Esophagus squamous epithelium (tissue), 5 donors: ENCODE measurements at places on chromosomes 6 and 20. TPM values are rescaled to one million over a fixed set of nuclear protein-coding genes. Genes with fewer than 3 reads are reported as not detected.

- no peaks in the 10 kb centered on the region for H3K4me1 ChIP-seq
- H3K36me3 ChIP-seq: no peaks in the 10 kb centered on the region
- H3K27ac ChIP-seq: no peak overlapping the region
- H3K4me3 ChIP-seq: no peak overlapping the region
Measured at GRCh38 chr6:57108691-57109090, 18.7 kb downstream of the ZNF451 start.

DNA sequence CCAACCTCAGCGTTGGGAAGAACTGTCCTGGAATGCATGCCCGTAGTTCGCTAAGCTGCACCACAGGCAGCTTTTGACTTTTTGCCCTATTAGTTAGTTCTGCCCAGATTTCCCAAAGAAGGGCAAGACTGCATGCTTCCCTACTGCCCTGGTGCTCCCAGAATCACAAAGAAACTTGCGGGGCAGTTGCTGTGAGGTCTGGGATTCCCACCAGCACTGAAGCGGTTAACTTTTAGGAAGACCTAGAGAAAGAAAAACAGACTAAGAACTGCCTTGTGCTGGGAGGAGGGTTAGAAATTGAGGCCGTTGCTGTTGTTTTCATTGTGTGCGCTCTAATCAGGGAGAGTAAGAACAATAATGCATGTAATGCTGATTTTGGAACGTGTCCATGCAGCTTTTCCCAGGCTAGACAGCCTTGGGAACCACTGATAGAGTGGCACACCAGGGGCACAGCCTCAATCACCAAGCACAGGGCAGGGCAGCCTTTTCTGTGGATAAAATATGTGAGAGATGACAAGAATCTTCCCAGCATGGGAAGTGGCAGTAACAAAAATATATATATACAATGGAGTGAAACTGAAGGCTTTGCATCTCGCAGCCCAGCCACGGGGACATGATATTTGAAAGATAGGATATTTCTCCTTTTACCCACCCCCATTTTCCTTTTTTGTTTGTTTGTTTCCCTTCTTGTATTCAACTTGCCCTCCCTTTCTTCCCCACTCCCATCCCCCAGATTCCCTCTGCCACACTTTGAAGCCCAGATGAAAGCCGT is 137.7 kb upstream of the HEY2 start:
- H3K27me3 ChIP-seq: no peaks in the 10 kb centered on the region
- no peaks in the 10 kb centered on the region for H3K4me1 ChIP-seq
- no peak for DNase-seq

GRCh38 chr6:140660295-140660694 is 1285.8 kb upstream of the CITED2 start:
- H3K4me1 ChIP-seq: no peaks in the 10 kb centered on the region
- no peaks in the 10 kb centered on the region for H3K36me3 ChIP-seq
- H3K4me3 ChIP-seq: no peak overlapping the region
- H3K27ac ChIP-seq: no peak overlapping the region

- H3K27me3 ChIP-seq: no peaks in the 10 kb centered on the region
- no peak for DNase-seq
- no peaks in the 10 kb centered on the region for H3K36me3 ChIP-seq
- no peaks in the 10 kb centered on the region for H3K4me1 ChIP-seq
- H3K27ac ChIP-seq: no peak overlapping the region
- no peak overlapping the region for H3K4me3 ChIP-seq
Measured at GRCh38 chr6:116073765-116074440, 13.2 kb upstream of the FRK start.

GRCh38 chr6:35624341-35625070 is 64.2 kb downstream of the FKBP5 start:
- H3K36me3 ChIP-seq: peaks cover 100% of the 10 kb centered on the region
- no peak for DNase-seq
- H3K27me3 ChIP-seq: no peaks in the 10 kb centered on the region
- no peaks in the 10 kb centered on the region for H3K4me1 ChIP-seq
- H3K27ac ChIP-seq: no peak overlapping the region

DNA sequence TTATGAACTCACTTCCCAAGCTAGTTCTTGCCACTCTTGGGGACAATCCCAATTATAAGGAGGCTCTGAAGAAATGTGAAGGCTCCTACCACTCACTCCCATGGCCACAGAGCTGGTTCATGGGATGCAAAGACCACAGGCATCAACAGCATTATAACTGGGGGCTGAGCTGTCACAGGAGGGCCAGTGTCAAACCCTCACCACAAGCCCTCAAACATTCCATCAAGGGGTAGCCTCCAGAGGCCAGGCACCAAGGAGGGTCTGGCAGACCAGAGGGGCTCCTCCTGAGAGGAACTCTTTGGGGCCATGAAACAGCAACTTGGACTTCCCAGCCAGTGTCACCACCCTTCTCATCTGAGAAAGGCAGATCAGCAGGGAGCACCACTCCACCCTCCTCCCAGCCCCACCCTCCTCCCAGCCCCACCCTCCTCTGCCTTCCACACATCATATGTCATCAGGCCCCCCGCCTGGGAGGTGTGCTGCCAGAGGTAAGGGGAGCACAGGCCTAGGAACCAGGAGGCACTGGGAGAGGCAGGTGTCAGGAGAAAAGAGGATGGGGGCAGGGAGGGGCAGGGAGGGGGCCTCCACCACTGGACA is 1.2 kb upstream of the TSPO2 start:
- H3K36me3 ChIP-seq: no peaks in the 10 kb centered on the region
- no peaks in the 10 kb centered on the region for H3K27me3 ChIP-seq
- peaks cover 5% of the 10 kb centered on the region for H3K4me1 ChIP-seq
- H3K27ac ChIP-seq: no peak overlapping the region

- H3K4me3 ChIP-seq: no peak overlapping the region
- H3K4me1 ChIP-seq: peaks cover 23% of the 10 kb centered on the region
- H3K27ac ChIP-seq: no peak overlapping the region
- no peak for DNase-seq
- no peaks in the 10 kb centered on the region for H3K27me3 ChIP-seq
- H3K36me3 ChIP-seq: no peaks in the 10 kb centered on the region
Measured at GRCh38 chr6:30951907-30952469, 11.2 kb downstream of the MUCL3 start.

GRCh38 chr6:128617285-128617684 is 96.9 kb upstream of the PTPRK start:
- no peaks in the 10 kb centered on the region for H3K4me1 ChIP-seq
- no peak for DNase-seq
- H3K36me3 ChIP-seq: no peaks in the 10 kb centered on the region
- no peaks in the 10 kb centered on the region for H3K27me3 ChIP-seq

GRCh38 chr6:11616200-11616611 is 78.7 kb downstream of the TMEM170B start:
- no peaks in the 10 kb centered on the region for H3K36me3 ChIP-seq
- no peak for DNase-seq
- H3K4me3 ChIP-seq: no peak overlapping the region
- H3K27me3 ChIP-seq: no peaks in the 10 kb centered on the region
- H3K27ac ChIP-seq: no peak overlapping the region

DNA sequence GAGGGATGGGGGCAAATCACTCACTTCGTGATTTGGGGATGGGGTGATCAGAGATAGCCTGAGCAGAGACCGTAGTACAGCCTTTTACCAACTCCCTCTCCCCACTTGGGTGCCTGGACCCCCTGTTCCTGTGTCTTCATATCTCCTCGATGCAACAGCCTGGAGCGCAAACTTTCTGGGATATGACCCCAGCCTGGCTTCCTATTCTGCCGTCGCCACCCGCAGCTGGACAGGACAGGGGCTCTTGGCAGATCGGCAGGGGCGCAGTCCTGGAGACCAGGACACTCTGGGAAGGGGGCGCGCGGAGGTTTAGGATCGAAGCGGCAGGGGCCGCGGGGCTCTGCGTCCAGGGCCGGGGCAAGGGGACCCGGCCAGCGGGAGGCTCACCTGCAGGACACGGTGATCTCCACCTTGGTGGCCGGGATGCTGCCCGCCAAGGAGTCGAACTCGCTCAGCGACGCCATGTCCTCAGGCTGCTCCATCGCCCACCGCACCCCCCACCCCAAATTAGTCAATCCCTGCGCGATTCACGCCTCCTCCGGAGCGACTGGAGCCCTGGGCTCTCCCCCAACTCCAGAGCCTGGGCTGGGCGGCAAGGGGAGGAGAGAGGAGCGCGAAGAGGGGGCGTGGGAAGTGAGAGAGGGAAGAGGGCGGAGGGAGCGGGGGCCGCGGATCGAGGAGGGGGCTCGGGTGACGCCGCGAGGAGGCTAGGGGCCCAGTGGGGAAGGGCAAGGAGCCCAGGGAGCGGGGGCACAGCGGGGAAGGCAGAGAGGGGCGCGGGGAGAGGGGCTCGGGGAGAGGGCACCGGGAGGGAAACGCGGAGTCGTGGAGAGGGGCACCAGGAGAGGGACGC is at the start of gene CPNE5:
TSS of gene CPNE5 (minus strand) at position 549 of the 853 bp plus-strand sequence. CDS start at position 482, 67 bp downstream.
- H3K27me3 ChIP-seq: no peaks in the 10 kb centered on the region
- peak within 1 kb of the TSS; percentile 47 for H3K4me3 ChIP-seq
- DNase-seq: no peak
- peaks cover 19% of the 10 kb centered on the region for H3K4me1 ChIP-seq
- H3K36me3 ChIP-seq: no peaks in the 10 kb centered on the region

- no peaks in the 10 kb centered on the region for H3K36me3 ChIP-seq
- no peak overlapping the region for H3K4me3 ChIP-seq
- DNase-seq: no peak
- no peak overlapping the region for H3K27ac ChIP-seq
- no peaks in the 10 kb centered on the region for H3K4me1 ChIP-seq
Measured at GRCh38 chr20:32490942-32491763, 94.0 kb downstream of the NOL4L start.

GRCh38 chr6:105429676-105430075 is 26.8 kb upstream of the PREP start:
- no peak overlapping the region for H3K4me3 ChIP-seq
- no peaks in the 10 kb centered on the region for H3K36me3 ChIP-seq
- H3K27ac ChIP-seq: no peak overlapping the region
- H3K27me3 ChIP-seq: no peaks in the 10 kb centered on the region
- DNase-seq: no peak

DNA sequence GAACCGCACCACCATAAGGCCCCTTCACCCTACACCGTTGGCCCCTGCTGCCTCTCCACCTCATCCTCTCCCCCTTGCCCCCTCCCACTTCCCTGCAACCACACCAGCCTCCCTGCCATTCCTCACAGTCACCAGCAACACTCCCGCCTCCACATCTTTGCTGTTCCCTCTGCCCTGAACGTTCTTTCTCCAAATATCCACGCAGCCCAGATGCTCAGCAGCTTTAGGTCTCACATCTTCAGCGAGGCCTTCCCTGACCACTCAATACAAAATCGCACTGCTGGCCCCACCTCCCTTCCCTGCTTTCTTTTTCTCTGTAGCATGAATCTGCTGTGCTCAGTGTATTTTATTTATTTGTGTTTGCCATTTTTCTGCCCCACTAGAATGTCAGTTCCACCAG is 20.5 kb downstream of the ITPR3 start:
- H3K27ac ChIP-seq: no peak overlapping the region
- no peak overlapping the region for H3K4me3 ChIP-seq
- H3K27me3 ChIP-seq: no peaks in the 10 kb centered on the region

DNA sequence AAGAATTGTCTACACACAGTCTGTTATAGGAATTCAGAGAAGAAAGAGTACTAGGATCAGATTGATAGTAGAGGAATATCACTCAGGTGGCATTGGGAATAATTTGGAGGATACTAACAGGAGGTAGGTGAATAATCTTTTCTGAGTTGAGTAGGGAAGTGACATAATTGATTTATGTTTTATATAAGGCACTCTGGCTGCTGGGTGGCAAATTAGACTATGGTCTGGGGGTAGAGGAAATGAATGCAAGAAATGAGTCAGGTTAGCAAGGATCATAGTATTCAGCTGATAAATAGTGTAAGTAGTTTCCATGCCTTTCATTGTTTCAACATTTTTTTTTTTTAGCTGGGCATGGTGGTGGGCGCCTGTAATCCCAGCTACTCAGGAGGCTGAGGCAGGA is 113.3 kb downstream of the CDKAL1 start:
- H3K4me1 ChIP-seq: no peaks in the 10 kb centered on the region
- no peak overlapping the region for H3K4me3 ChIP-seq
- no peaks in the 10 kb centered on the region for H3K36me3 ChIP-seq
- H3K27ac ChIP-seq: no peak overlapping the region
- no peak for DNase-seq

DNA sequence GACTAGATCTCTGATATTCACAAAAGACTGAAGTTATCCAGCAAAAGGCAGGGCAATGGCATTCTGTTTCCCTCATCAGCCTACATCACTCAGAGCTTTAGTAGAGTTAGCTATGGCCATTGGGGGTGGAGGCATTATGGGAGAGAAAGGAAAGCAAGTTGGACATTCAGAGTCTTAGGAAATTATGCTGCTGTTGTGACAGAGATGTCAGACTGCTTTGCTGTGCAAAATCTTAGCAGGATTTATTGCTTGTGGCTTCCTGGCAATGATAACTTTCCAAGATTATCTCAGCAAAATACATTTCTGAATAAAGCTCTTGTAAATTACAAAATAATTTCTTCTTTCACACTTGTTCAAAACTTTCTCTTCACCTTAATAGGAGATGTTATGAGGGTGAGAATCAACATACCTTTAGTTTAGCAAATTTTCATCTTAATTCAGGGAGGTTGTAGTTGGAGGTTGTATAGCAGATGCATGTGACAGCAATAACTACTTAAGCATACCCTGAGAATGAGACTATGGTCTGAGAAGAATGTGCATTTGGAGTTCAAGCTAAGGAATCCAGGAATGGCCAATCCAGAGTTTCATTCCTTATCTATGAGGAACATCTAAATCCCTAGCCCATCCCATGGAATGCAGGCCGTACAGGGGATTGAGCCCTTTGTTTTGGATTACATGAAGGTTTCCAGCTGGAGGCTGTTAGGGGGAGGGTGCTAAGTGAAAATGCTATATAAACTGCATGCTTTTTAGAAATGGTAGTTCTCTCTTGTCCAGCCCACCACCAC is 179.8 kb downstream of the HAO1 start:
- H3K27me3 ChIP-seq: no peaks in the 10 kb centered on the region
- no peak for DNase-seq
- H3K27ac ChIP-seq: no peak overlapping the region
- no peaks in the 10 kb centered on the region for H3K4me1 ChIP-seq
- H3K36me3 ChIP-seq: no peaks in the 10 kb centered on the region
- H3K4me3 ChIP-seq: no peak overlapping the region

DNA sequence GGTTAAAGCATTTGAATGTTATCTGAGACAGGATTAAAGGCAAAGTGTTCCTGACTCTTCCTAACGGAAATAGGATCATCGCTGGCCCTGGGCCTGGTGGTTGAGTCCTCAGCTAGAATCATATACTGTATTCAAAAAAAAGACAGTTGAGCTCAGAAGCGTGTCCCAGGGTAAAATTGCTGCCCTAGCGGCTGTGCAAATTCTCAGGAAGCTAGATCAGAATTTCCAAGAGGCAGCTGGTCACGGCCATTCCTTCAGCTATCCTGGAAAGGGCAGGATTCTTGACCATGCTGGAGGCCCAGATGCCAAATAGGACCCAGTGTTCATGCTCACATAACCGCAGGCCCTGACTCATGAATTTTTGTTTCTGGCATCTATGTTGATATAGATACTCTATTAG is 67.4 kb downstream of the STMND1 start:
- H3K4me1 ChIP-seq: no peaks in the 10 kb centered on the region
- DNase-seq: no peak
- H3K4me3 ChIP-seq: no peak overlapping the region
- peak overlapping the region; percentile 55 for H3K27ac ChIP-seq
- H3K27me3 ChIP-seq: no peaks in the 10 kb centered on the region
- H3K36me3 ChIP-seq: no peaks in the 10 kb centered on the region

Gene DDO
- total RNA-seq: not detected

Gene FOXQ1
- total RNA-seq: 8.1 TPM

Gene SMPDL3A
- 17.1 TPM for total RNA-seq

Gene TSBP1
- total RNA-seq: not detected

Gene TOX2
- 3.0 TPM for total RNA-seq

Gene TFAP2B
- total RNA-seq: 0.35 TPM
